ENCODE measurements at places on chromosomes 2 and 18.

GRCh38 chr2:135664623-135665068, 77.0 kb upstream of the UBXN4 start:
- no peak for DNase-seq

DNA sequence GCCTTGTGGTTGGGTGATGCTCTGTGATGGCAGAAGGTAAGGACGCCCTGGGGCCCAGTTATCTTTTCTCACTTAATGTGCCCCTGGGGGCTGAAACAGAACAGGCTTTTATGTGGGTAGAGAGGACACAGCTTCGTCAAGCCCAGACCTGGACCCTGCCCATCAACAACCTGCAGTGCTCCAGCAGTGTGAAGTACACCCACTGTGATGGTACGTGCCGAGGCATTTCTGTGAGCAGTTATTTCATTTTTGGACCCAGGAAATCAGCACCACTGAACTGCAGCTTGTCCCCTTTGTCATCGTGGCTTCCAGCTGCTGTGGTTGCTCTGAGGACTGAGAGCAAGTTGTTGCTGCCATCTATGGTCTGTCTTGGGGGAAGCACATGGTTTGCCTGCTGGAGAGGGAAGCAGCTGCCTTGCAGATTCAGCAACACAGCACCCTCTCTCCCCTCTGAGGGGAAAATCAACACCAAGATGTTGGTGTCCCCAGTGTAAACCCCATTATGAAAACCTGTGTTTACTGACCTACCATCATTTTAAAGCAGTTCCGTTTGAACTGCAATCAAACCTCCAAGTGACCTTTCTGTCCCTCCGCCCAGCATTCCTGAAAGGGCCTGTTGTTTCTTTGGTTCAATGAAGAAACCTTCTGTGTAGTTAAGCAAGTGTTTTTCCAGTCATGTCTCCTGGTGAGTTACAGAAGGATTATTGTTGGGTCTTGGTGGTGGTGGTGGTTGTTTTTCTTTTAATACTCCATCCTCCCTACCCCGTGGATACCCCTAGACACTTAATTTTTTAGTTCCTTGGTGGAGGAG, 158.2 kb downstream of the MGAT5 start:
- peak; percentile 77 for DNase-seq

- no peak for DNase-seq
Observed at GRCh38 chr2:236093134-236093533, 75.1 kb downstream of the GBX2 start.

DNA sequence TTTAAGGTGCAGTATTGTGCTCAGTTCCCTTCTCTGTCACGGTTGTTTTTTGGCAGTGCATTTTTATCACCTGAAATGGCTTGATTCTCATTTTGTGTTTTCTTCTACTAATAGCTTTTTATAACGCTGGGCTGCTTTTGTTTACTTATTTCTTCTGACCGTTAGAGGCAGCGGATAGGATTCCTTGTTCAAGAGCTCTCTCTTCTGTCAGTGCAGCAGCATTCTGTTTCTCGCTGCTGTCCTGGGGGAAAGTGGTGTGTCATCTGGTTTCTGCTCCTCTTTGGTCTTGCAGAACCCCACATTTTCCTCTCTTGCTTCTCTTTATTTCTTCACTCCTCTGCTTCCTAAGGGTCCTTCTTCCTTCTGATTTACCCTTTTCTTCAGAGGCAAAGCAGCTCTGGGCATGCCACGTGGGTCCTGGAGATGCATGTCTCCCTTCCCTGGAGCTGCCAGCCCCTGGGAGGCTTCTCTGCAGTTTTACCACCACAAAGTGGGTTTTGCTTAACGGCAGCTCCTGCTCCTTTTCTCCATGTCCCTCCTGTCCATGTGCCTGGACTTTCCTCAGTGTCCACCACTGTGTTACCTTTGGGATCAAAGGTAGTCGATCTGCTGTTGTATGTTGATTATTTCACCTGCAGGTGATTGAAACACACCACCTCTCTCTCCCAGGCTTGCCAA, 47.3 kb upstream of the SNTG2 start:
- peak; percentile 17 for DNase-seq

- DNase-seq, result no peak
Observed at GRCh38 chr18:74289137-74289536, 2.6 kb downstream of the CYB5A start.

DNA sequence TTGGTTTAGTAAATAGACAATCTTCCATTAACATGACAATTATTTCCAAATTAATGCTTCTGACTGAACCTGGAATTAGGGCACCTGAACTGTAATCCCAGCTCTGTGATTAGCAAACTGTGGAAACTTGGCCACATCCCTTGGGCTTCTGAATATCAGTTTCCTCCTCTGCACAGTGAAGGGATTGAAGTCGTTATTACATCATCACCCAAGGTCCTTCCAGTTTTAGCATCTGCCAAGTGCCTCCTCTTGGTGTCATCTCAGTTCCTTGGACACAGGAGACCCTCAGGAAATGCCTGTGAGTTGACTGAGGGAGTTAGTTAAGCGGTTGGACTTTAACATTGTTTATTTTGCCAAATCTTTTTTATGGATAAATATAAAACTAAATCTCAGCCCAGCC, 64.8 kb downstream of the MOGAT1 start:
- no peak for DNase-seq

DNA sequence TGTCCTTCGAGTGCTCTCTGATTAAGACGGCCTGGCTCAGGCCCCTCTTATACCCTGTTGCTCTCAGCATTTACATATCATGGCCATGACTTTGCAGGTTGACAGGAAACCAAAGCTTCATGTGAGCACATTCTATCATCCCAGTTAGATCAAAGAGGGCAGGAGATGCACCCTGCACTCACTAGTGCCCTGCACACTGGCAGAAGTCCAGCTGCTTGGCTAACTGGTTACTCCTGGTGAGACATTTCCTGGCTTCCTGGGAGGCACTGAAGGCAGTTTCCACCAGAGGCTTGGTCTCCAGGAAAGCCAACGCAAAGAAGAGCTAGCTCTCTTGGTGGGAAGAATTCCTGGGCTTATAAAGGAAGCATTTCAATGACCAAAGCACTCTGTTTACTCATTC, 66.3 kb downstream of the LIPG start:
- no peak for DNase-seq

DNA sequence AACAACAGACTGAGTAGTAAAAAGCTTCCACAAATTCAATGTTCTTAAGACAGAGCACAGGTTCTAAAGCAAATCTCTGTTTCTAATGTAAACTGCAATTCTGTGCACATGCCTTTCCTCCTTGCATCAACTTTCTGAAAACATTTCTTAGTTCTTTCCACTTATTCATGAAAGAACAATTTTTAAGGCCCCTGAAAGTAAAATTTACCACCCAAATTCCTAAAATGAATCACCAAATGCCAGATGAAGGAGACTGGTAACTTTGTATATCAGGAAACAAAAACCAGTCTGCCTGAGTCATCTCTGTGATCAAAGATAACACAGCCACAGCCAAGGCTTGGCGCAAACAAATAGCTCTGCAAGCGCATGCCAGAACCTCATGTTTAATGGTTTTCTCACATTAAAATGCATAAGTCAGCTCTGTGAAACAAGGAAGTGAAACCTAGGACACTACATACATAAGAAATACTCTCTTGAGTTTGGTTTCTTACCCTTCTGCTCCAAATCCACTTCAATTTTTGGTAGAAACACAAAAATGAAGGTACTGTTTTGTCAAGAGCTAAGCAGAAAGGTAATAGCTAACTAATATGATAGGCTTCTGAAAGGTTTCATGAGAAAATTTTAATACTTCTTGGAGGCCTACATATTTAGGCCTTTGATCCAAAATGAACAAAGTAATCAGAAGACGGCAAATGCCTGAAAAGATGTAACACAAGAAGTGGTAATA, 169.4 kb downstream of the THADA start:
- DNase-seq, result peak; percentile 71

- DNase-seq, result no peak
Observed at GRCh38 chr2:105541189-105542050, 142.6 kb upstream of the FHL2 start.

DNA sequence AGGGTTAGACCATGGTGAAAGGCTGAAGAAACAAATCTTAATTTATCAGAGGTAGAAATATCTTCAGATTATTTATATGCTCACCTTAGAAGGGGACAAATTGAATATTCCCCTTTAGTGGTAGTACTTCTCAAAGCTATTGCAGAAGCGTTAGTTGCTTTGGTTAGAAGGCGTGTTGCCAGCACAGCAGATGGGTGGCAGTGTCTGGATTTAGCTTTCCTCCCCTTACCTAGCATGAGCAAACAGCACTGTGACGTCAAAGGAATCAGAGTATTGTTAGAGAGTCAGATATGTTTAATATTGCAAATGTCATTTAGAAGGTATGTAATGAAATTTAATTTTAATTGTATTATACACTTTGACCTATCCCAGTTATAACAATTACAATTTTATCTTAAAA, 27.2 kb upstream of the GALR1 start:
- DNase-seq, result no peak

DNA sequence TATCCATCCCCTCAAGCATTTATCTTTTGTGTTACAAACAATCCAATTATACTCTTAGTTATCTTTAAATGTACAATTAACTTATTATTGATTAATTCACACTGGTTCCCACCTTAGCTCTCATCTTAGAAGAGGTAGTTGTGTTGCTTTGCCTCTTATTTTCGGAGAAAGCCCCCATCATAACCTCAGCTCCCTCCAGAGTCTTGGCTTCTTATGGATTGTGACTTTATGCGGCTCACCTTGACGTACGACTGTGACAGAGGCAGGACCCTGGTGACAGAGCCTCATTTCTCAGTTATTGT, 132.9 kb downstream of the SPTBN1 start:
- DNase-seq, result no peak

DNA sequence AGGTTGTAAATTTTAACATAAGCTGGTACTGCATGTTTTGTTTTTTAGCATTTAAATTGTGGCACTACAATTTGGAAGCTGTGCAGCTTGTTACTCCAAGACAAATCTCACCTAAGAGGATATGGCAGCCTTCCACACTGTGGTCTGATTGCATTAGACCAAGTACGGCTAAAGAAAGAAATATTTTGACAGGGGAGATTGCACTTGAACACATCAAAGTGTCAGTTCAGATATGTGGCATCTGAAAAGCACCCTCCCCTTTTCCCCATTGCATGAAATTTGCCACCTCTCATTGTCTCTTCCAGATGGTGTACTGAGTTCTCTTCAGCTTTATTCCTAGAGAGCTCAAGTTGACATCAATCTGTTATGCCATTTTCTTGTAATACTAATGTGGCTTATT, 295.9 kb downstream of the ERBB4 start:
- DNase-seq, result no peak

- no peak for DNase-seq
Observed at GRCh38 chr2:219969508-219969907, 342.1 kb downstream of the SLC4A3 start.
